Stimulated activated CD4-positive, alpha-beta T cell treated with anti-CD3 and anti-CD28 coated beads, Interleukin-15, amount 100 ng/mL, for 48 hours (primary cell): ENCODE measurements at places on chromosomes 3 and 15.

DNA sequence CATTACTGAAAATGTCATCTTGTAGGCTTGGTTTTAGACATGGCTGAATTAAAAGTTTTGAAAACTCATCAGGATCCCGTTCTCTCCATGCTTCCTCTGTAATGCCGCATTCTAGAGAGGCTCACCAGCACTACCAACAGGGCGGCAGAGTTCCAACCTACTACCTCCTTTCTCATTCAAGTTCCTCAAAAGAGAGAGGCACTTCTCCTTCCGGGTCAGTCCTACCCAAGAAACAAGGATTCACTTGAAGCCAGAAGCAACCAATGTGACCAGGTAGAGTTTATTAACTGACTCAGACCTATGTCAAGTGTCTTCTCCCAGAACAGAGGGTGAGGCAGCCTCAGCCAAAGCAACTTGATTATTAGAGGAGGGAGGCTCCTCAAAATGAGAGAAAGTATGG lies 59.8 kb upstream of the GYG1 start:
- DNase-seq = no peak

DNA sequence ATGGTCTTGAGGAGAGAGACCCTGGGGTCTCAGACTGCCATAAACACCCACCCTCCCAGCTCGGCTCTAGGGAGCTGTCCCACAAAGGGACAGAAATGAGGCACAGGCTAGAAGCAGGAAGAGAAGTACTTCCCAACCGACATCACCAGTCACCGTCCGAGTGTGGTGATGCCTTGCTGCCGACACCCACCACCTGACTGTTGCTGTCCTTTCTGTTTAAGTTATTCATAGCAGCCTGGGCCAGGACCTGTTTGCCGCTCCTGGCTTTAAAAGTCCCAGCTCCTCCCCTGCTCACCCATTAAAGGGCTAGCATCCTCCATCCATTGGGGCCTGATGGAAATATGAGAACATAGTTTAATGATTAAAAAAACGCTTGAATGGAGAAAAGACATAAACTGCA lies 13.2 kb upstream of the SPG11 start:
- no peak for DNase-seq

GRCh38 chr3:52248816-52249547 lies 3.4 kb downstream of the PPM1M start:
- no peak for DNase-seq

DNA sequence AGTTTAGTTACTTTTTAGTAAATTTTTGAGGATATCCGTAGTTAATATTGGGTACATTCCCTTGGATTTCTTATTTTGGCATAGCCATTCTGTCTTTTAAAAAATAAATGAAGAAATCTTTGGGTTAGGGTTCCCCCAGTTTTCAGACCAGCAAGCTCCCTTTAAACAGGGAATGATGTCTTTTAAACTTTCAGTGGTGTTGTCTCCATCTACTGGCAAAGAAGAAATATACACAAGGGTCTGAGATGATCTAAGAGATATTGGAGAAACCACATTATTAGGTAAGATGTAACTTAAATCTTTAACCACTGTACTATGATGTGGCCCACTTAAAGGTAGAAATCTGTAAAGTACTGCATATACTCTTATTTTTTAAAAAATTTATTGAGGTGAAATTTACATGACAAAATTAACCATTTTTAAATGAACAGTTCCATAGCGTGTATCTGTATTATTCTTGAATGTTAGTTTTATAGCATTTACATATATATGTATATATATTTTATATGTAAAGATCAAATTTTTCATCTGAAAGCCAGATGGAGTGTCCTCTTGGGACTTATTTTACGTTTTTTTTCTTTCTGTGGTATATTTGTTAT lies 35.1 kb upstream of the EIF3J start:
- DNase-seq = no peak

DNA sequence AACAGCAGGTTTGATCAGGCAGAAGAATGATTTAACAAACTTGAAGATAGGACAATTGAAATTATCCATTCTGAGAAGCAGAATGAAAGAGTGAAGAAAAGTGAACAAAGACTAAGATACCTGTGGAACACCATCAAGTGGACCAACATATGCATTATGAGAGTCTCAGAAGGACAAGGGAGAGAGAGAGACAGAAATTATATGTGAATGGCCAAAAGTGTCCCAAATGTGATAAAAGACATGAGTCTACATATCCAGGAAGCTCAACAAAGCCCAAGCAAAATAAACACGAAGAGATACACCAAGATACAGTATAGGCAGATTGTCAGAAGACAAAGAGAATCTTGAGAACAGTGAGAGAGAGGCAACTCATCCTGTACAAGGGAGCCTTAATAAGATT lies 5.6 kb upstream of the NR1I2 start:
- DNase-seq = no peak

- DNase-seq = no peak
Observed at GRCh38 chr3:59734061-59734460, 684.2 kb upstream of the CFAP20DC start.
